ENCODE measurements at places on chromosomes 2 and 18. TPM values are rescaled to one million over a fixed set of nuclear protein-coding genes. Genes with fewer than 3 reads are reported as not detected.
A peak's percentile ranks its signal among the peaks of the same experiment; 100 is the strongest.

DNA sequence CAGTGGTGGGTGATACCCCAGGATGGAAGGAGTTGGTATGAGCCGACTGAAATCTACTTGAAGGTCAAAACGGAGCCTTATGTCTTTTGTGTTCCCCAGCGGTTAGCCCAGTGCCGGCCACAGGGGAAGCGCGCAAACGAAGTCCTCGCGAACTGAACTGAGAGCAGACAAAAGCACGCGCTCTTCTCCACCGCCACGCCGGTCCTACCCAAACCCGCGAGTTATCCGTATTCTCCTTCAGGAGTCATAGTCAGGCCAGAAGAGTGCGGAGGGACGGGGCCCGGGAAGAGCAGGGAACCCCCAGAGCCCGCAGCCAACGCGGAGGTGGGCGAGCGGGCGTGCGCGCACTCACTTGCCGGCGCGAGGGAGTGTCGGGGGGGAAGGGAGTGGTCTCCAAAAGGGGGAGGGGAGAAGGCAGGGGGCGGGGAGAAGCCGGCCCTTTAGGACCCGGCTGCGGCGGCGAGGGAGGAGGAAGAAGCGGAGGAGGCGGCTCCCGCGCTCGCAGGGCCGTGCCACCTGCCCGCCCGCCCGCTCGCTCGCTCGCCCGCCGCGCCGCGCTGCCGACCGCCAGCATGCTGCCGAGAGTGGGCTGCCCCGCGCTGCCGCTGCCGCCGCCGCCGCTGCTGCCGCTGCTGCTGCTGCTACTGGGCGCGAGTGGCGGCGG lies at the start of gene IGFBP2:
IGFBP2 (plus strand) TSS at position 469 of the 664 bp plus-strand sequence; CDS start at position 573, 104 bp downstream.
- no peak for DNase-seq

DNA sequence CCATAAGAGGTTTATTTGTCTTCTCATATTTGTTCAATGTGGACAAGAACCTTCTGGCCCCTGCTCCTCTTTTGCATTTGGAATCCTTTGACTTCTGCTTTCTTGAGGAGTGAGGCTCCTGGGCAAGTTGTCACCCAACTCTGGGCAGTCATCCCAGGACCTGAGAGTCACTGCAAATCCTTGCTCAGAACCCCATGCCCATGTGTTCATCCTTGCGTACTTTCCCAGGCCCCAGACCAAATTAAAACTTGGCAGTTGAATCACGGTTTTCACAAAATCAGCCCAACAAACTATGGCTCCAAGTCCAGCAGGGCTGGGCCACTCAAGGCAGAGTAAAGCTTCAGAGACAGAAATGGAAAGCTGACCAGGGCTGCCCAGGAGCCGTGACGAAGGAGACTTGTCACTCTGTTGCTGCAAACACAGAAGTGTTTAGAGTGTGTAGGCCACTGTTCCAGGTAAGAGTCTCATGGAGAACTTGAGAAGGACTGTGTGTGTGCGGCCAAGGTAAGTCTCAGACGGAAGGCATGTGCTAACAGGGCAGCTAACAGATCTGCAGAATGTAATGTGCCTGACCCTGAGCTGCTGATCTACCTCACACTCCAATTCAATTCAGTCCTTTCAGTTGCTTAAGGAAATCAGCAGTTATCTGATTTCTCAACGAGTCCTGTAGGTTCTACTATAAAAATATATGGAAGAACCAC lies 549.4 kb upstream of the HS6ST1 start:
- DNase-seq, result no peak

DNA sequence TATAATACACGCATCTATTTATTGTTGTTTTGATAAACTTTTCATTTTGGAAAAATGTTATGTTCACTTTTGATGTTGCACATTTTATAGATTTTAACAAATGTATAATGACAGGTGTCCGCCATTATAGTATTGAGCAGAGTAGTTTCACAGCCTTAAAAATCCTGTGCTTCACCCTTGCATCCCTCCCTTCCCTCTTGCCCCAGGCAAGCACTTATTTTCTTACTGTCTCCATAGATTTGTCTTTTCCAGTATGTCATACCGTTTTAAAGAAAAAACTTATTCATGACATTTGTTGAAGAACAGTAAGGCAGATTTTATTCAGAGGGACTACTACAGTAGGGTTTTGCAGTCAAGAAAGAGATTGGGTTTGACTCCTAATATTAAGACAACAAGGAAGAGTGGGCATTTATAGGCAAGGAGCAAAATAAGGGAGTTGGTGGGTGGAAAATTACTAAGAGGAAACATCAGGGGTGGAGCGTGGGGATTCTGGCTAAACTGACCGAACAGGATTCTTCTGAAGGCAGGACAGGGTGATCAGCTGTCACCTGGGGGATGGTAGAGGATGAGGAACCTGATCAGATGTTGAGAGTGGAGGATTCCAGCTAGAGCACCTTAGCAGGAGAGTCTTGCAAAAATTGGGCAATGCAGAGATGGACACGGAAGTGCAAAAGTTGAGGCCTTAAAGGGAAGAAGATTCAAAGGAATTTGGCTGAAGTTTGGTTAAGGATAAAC lies 108.8 kb downstream of the NCK2 start:
- no peak for DNase-seq

- DNase-seq, result no peak
Measured at GRCh38 chr2:160205505-160205904, 5.4 kb upstream of the ITGB6 start.

DNA sequence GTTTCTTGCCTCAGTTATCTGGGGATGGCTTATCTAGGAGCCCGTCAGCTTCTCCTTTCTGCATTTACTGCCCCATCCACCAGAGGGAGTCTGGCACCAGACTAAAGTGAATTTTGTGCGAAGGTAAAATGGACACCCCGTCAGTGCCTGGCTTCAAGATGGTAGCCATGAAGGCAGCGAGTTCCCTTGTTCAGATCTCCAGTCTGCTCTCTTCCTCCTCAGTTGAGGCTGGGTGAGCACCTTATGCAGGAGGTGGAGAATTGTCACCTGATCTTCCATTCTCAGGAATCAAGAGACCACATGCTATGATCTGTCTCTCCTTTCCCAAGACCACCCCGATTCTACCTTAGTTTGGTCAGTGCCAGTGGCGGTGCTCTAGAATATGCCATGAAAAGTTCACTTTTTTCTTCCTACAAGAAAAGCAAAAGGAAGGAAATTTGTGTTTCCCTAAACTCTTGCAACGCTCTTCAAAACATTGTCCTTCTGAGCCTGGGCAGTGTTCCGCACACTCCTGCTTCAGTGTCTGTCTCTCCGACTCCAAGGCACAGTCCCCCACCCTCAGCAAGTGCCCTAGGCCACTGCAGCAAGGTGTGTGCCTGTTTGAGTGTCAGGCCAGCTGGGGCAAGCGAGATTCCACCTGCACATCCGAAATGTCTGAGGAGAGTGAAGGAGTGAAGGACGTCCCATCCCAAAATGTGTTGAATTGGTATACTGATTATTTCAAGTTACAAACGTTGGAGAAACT lies 168.6 kb downstream of the SS18 start:
- peak; percentile 73 for DNase-seq

DNA sequence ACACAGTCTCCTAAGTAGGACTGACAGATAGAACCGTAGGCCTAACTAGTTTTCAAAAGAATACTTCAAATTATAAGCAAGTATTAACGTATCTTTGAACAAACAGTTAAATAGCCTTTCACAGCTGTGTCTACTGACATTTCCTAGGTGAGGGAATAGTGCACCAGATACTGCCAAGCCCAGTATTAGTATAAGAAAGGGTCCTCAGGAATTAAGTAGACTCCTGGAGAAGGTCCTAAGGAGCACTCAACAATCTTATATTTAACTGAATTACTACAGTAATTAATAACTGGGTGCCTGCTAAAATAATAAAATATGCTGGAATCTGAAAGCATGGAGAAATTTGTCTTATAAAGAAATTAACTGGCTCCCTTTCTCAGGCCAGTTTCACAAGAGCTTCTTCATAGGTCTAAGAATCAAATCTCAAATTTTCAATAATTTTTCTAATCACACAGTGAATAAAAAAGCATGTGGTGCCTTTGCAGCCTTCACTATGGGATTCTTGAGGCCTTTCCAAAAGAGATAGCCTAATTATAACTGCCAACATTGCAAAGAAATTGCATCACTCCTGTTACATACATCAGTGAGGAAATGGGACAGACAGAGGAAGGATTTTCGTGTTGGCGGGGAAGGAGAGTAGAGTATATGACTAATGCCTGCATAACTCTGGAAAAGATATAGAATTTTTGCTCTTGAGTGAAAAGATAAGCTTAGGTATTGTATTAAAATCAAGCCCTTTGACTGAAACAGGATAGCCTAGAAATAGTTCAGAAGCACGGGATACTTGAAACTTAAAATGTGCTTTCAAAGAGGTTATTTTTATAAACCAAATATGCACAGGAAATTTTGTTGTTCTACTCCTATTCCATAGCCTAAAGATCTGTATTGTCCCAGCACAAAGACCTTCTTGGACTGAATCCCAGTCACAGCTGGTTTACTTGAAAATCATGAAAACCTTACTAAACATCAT lies 228.6 kb upstream of the STK17B start:
- DNase-seq, result no peak

ZNF638 gene
- 114 TPM for total RNA-seq

MAP3K19 gene
- total RNA-seq, result not detected

Measured in OCI-LY7 (cell line).